ENCODE measurements at places on chromosomes 4 and X.

DNA sequence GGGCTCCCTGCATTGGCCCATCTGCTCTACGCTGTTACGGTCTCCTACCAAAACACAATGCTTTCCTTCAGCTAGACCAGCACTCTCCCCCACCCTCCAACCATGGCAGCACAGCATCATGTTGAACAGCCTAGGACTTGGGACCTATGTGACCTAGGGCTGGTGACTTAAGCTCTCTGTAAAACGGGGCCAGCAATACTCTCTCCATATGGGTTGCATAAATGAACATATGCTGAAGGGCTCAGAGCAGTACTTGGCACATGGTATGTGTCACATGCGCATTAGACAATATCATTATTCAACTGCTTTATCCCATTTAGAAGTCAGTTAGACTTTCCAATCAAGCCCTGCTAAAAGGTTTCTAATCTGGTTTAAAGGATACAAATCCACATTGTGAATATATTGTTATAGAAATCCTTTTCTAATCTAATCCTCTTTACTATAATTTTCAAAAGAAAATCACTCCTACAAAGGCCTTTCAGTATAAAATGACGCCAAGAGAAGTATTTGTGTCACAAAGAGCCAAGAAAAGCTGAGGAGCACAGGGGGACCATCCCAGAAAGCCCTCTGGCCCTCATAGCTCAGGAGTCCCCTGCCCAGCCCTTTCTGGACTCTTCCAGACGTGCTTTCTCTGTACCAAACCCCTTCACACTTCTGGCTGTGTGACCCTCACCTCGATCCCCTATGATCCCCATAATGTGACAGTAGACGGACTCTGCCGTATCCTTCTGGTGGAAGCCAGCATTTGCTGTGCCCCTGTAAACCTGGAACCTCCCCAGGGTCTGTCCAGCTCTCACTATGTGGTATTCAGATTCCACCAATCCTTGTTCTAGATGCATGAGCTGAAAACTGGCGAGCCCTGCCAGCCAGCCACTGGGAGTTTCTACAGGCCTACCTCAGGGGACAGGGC is 42.3 kb downstream of the NSG1 start:
- DNase-seq = no peak

DNA sequence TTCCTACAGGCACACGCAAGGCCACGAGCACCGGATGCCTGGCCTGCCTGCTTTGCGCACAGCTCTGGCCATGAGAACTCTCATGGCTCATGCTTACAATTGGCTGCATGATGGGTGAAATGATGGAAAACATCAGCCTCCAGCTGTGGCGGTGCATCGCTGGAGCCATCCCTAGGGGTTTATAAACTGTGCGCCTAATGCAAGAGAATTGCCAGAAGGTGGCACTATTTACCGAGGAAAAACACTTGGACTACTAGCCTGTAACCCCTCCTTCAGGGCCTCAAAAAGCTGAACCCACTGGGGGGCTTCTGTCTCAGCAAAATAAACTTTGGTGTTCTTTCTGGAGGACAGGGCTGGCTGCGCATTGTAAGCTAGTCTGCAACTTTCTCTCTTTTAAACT is 51.9 kb downstream of the PHKA2 start:
- DNase-seq = peak; percentile 53

DNA sequence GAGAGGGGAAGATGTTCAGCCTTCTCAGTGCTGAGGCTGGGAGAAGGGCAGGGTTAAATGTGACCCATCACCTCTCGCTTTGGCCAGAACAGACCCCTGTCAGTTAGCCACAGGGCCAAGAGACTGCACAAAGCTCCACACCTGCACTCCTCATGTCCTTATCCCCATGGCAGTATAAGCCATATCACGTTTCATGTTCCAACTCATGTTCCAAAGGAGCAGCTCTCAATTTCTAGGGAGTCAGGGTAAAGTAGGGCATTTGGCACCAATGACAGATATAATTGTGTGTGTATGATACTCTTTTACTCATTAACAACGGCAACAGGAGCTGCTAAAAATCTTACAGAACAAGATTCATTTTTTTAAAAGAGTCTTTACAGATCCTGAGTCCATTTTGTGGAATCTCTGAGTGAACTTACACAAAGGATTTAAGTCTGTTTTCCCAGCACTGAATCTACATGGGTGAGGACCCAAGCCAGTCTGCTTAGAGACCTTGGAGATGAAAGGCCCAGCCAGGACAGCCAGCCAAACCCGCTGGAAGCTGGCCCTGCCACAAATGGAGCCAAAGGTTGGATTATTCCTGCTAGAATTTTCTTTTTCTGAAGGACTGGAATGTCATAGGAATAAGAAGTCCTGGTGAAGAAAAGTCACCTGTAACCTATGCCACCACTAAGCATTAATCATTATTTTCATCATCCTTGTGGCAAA is 129.1 kb upstream of the SMAD1 start:
- no peak for DNase-seq

DNA sequence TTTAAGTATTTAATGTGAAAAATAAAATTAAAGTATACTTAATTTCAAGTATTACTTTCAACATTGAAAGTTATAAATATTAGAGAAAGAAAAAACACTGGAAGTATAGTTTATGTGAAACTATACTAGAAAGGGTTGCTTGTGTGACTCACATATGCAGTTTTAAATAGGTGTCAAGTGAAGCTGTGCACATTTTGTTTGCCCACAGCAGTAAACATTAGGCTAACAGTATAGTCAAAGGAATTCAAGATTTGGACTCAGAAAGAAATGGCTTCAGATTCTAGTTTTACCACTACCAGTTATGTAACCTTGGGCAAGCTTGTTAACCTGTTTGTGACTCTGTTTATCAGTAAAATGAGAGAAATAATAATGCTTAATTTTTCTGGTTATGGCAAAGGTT is 148.2 kb downstream of the FAM47B start:
- DNase-seq = no peak

DNA sequence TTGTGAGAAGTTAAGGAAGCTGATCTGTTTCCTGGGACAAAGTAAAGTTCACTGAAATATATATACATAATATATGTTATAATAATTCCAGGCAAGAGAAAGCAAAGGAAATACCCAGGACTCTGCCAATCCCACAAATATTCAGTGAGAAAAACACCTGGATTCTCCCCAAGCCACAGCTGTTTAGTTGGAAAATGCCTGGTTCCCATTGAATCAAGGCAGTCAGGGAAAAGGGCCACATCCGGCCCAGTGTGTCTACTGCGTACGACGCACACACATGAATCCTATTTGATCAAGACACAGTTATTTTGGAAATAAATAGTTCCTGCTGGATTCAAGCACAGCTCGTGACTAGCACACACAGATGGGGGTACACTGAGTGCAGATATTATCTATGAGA is 6.3 kb upstream of the DCHS2 start:
- no peak for DNase-seq

GRCh38 chr4:182346675-182347375 is 103.6 kb downstream of the TENM3 start:
- no peak for DNase-seq

GRCh38 chr4:28868841-28869240 is 1851.3 kb upstream of the PCDH7 start:
- no peak for DNase-seq

DNA sequence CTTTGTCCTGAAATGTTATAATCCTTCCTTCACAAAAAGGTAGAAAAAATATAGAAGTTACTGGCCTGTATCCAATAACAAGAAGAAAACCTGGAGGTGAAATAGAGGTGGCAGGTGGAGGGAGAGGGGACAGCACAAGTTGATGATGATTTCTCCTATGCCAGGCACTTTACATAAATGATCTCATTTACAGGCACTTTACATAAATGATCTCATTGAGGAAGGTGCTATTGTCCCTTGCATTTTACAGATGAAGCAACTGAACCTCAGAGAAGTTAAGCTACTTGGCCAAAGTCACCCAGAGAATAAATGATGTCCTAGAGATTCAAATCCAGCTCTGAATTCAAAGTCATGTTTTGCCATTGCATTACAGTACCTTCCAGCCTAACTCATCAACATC is 7.1 kb upstream of the OPHN1 start:
- DNase-seq = no peak

GRCh38 chr4:76657443-76657842 is 222.4 kb downstream of the SHROOM3 start:
- DNase-seq = no peak

GRCh38 chr4:184825896-184826690 is at the start of gene ACSL1:
Gene ACSL1 (minus strand): TSS chr4:184825968. CDS start chr4:184803514, 22,454 bp downstream.
- DNase-seq = peak; percentile 89

DNA sequence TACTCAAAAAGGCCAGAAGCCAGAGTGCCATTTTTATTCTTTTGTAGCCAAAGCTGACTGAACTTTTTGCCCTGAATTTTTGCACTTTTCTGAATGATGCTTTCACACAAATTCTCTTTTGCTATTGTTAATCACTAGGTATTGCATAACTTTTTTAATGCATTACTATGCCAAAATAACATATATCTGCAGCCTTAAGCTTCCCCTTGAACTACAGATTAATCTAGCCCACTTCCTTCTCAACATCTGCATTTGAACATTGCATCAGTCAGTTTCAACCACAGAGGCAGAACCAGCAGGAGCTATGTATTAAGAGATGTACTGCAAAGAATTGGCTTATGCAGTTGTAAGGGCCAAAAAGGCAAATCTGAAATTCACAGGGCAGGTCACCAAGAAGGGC is 197.6 kb upstream of the GYPA start:
- DNase-seq = no peak

DNA sequence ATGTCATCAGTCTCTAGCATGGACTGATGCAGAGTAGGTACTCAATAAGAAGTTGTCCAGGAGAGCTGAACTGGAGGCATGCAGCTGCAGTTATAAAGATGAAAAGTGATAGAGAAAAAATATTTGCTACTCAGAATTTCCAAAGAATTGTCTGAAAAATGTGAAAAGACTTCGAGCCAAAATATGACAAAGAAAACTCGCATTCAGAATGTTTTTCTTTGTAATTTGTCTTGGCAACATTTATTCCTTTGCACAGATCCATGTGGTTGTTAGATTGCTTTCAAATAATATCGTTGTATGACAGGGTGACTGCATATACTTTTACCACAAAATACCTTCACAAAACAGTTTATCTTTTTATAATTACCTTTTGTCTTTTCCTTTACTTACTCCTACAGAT is 128.0 kb upstream of the SLC4A4 start:
- DNase-seq = no peak

DNA sequence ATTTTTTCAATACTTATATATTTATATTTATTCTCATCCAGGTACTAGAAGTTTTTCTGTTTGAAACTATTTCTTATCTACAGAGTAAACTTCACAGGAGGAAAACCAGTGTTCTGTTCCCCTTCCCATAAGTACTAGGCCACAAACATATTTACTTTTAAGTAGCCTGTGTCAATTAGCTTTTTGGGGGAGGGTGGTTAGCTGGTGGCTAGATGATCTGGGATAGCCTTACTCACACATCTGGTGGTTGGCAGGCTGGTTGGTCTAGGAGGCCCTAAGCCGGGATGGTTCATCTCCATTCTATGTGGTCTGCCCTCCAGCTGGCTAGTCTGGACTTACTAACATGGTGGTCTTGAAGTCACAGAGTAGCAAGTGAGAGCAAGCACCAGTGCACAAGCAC is 6.2 kb downstream of the JADE3 start:
- peak; percentile 17 for DNase-seq

GRCh38 chrX:116204932-116205331 is 34.4 kb downstream of the AGTR2 start:
- no peak for DNase-seq
